Heart left ventricle (tissue), 16 donors: ENCODE measurements at places on chromosomes 12 and 14.

- DNase-seq: peak; percentile 46
Observed at GRCh38 chr14:91252871-91253794, 8.6 kb upstream of the GPR68 start.

GRCh38 chr12:123167329-123167728 is 16.4 kb upstream of the PITPNM2 start:
- no peak for DNase-seq

GRCh38 chr12:39275846-39276245 is 167.1 kb downstream of the KIF21A start:
- DNase-seq: no peak

DNA sequence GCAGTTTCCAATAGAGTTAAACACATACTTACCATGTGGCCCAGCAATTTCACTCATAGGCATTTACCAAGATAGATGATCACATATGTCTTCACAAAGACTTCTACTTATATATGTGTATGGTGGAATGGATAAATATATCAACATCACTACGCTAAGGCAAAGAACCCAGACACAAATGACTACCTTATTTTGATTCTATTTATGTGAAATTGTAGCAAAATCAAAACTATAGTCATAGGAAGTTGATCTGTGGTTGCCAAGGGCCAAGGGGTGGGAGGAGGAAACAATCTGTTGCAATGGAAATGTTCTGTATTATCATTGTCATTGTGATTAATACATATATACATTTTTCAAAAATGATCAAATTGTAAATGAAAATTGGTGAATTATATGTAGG is 47.7 kb upstream of the ANP32D start:
- no peak for DNase-seq

- DNase-seq: no peak
Observed at GRCh38 chr12:102342281-102343006, 137.9 kb downstream of the IGF1 start.

DNA sequence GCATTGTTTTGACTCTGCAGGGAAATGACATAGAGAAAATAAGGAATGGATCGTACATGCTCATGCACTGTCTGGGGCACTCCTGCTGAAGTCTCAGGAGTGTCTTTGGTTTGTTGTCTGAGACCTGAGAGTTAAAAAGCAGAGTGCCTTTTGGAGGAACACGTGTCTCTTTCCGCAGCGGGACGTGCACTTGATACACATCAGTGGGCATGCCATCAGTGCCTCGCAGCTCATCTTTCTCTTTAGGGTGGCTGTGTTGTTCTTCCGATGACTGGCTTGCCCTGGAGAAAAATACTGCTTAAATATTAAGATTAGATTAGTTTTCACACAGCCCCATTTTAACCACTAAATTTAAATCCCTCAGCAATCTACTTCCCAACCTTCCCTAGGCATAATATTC is 835.9 kb downstream of the DIO2 start:
- no peak for DNase-seq

DNA sequence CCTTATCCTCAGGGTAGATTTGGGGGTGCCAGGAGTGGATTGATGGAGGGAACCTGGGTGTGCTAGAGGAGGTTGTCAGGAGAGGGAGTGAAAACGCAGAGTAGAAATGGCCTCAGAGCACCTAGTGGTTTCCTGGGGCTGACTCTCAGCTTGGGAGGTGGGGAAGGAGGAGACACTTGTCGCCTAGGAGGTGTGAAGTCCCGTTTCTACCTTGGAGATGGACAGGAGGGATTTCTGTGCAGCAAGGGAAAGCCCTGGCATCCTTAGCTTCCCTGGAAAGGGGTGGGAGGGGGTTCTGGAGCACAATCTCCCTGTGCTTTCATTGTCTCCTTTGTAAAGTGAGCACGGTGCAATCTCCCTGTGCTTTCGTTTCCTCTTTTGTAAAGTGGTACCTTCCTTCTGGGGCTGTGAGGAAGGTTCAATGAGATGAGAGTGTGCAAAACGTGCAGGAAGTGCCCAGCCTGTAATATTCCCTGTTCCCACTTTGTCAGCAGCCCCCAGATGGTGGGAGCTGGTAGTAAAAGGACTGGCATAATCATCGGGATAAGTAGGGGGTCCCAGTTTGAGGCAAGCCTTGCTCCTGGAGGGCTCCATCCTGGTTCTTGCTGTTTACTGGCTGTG is 1.6 kb downstream of the OAS3 start:
- no peak for DNase-seq

GRCh38 chr12:70321191-70321590 is 44.9 kb upstream of the KCNMB4 start:
- DNase-seq: no peak

DNA sequence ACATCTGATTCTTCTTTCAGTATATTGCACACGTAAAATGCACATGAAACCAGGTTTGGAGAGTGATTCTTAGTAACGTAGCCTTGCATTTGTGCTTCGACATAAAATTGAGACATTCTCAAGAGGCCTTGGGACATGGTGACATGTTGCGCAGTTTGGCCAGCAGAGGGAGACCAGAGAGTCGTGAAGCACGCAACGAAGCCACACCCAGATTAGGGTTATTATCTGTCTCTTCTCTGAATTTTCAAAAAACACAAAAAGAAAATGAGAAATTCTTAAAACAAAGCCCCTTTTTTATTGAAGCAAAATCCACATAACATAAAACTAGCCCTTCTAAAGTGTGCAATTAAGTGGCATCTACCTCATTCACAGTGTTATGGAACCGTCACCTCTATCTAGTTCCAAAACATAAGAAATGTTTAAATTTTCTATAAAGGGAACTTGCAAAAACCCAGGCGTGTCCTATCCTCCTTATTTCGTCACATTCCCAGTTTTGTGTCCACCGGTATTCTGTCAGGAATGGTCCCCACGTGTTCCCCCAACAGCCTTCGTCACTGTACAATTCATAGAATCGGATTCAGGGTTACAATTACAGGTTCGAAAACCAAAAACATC is 108.8 kb upstream of the ATF7IP start:
- peak; percentile 83 for DNase-seq

DNA sequence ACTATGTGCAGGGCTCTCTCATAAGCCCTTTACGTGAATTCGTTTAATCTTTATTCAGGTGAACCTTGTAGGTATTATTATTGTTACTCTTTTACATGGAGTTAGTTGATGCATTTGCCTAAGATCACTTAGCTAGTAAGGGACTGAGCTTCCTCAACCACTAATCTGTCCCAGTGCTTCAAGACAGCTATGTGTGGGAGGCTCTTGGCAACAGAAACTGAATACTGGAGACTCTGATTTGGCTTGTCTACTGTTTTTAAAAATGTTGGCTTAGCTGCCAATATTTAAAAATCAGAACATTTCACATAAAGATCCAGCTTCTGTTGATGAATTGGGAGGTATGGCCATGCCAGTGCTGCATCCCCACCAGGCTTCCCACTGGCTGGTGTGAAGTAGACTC is 6.8 kb downstream of the KNTC1 start:
- no peak for DNase-seq

DNA sequence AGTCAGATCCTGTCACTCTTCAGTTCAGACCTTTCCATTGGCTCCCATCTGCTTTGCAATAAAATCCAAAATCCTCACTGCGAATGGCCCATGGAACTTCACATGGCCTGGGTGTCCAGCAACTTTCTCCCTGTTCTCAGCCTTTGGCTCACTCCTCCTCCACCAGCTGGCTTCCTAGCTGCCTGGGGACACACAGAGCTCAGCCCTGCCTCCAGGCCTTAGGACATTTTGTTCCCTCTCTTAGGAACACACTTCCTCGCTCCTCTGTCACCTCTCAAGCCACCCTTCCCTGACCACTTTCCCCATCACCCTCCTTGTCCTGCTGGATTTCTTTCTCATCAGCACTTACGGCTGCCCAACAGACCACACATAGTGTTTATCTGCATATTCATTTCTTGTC is 419.6 kb downstream of the MED13L start:
- no peak for DNase-seq

- no peak for DNase-seq
Observed at GRCh38 chr12:143964-144649, 69.8 kb downstream of the SLC6A12 start.
